ENCODE measurements at places on chromosomes 4 and X.

GRCh38 chr4:173489514-173489913 is 40.5 kb downstream of the HAND2 start:
- no peak for DNase-seq

GRCh38 chr4:99845179-99845578 is 28.6 kb downstream of the DAPP1 start:
- DNase-seq: no peak

- DNase-seq: no peak
Measured at GRCh38 chrX:129658429-129658828, 3.7 kb upstream of the APLN start.

GRCh38 chr4:168188754-168189153 is 96.4 kb downstream of the ANXA10 start:
- no peak for DNase-seq

GRCh38 chr4:167581449-167581965 is 347.2 kb upstream of the SPOCK3 start:
- no peak for DNase-seq

DNA sequence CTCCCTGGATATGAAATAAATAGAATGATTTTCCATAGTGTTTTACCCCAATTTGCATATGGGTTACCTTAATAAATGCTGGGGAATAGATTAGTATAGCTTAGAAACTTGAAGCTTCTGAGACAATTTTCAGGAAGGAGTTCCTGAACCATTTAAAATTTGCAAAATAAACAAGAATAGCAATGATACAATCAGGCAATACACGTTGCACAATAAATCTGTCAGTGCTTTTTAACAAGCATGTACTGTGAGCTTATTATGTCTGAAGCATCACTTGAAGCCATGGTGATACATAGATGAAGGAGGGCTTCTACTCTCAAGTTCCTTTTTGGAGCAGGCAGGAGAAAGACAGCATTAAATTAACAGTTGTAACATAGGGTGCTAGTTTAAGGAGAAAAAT is 84.2 kb upstream of the WDFY3 start:
- DNase-seq: no peak

DNA sequence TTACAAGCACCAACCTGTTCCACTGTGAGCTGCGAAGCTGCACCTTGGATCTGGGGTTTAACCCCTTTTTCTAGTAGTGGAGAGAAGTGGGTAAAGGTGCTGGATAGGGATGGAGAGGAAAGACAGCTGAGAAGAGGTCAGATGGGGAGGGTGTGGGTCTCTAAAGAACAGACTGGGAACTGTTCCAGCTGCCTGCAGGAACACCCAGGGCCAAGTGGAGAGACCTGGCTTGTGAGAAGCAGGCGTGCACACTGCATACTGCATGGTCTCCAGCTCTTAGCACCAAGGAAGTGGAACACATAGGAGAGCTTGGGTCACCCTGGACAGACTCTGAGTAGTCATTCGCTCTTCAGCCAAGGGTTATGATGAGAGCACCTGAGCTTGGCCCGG is 16.1 kb downstream of the BCOR start:
- DNase-seq: no peak
